Naive thymus-derived CD8-positive, alpha-beta T cell (primary cell): ENCODE measurements at places on chromosomes 11 and 22.

DNA sequence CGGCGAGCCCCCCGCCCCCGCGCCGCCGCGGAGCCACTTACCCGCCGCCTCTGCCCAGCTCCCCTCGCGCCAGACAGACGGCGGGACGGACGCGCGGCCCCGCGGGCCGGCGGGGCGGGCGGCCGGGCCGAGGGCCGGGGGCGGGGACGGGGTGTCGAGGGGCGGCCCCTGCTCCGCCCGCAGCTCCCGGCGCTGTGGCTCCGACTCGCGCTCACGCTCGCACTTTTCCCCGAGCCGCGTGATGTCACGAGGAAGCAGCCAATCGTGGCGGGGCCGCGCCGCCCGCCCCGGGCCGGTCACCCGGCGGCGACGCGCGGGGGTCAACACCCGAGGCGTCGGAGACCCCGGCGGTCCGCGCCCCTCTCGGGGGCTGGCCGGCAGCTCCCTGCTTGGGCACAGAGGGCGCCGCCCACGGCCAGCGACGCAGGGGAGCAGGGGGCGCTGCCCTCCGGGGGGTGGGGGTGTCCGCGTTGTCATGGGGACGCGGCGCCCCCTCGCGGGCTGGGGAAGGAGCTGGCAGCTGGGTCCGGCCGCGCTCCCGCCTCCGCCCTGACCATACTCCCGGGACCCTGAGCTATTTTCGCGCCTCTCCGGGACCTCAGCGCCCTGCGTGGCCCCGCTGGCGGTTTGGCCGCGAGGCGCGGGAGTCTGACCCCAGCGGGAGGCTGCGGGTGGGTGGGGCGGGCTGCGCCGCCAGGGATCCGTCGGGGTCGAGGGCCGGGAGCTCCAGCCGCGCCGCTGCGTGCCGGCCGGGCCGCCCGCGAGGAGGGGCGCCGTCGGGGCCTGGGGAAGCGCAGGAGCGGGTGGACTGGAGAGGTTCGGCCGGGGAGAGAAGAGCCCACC is at the start of gene CHRM4:
Gene CHRM4, minus strand, starts transcription at position 199 of the 843 bp plus-strand sequence. CDS start 5,219 bp downstream, outside the sequence.
- no peak for DNase-seq

GRCh38 chr22:36926721-36927435 is 13.4 kb downstream of the CSF2RB start:
- no peak for DNase-seq

GRCh38 chr11:9066433-9066925 is 24.9 kb downstream of the SCUBE2 start:
- DNase-seq: no peak

DNA sequence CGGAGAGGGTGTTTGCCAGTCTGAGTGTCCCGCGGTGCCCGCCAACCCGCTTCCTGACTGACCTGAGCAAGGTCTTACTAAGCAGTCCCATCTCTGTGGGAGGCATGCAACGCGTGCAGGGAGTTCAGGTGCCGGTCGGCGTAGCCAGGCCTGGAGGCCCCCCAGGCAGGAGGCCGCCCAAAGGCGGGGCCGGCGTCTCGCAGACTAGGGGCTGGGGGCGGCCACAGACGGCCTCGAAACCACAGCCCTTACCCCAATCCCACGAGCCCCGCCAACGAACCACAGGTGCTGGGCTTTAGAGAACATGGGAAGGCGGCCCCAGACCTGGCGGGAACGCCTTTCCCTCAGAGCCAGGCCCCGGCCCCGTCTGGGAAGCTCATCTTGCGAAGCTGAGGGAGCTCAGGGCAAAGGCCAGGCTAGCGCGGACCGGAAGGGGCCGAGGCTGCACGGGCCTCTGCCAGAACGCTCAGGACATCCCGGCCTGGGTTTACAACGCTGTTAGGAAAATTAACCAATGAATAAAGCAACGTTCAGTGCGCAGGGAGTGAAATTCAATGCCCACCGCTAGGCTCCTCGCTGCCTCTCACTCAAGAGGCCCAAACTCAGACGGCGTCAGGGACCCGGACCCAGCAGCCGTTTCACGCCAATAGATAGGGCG is 2.1 kb upstream of the MTFP1 start:
- no peak for DNase-seq

DNA sequence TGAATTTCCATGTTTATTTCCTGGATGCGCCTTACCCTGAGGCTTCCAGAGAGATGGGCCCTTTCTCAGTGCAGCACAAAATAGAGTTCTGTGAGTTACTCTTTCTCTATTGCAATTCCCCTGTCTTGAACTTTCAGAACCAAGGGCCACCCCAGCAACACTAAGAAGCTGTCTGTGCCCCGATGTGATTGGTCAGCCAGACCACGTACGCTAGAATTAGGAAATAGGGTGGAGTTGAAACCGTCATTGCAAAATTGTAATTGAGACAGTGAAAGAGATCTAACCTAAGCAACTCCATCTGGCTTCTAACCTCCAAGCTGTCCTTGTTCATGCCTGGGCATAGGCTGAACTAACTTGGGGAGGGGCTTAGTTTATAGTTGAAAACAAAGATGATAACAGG is 981.3 kb downstream of the OPCML start:
- DNase-seq: no peak

GRCh38 chr11:125292100-125292499 is 127.5 kb downstream of the PKNOX2 start:
- DNase-seq: no peak

GRCh38 chr11:11171854-11172253 is 181.2 kb downstream of the CSNK2A3 start:
- peak; percentile 12 for DNase-seq

DNA sequence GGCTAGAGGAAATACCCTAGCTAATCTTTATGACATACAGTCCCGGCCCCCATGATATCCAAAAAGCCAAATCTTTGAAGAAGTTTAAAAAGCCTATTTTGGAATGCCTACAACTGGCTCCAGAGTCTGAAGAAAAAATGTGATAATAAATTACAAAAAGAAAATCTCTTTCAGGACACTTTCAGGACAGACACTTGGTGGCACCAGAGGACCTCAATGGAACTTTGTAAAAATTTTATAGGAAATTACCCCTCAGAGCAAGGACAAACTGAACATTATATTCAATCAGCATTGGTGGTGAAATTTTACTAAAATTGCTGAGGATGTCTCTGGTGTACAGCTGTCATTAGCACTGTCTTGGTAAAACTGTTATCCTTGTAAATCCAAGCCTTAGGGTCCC is 81.0 kb downstream of the CCDC73 start:
- no peak for DNase-seq

DNA sequence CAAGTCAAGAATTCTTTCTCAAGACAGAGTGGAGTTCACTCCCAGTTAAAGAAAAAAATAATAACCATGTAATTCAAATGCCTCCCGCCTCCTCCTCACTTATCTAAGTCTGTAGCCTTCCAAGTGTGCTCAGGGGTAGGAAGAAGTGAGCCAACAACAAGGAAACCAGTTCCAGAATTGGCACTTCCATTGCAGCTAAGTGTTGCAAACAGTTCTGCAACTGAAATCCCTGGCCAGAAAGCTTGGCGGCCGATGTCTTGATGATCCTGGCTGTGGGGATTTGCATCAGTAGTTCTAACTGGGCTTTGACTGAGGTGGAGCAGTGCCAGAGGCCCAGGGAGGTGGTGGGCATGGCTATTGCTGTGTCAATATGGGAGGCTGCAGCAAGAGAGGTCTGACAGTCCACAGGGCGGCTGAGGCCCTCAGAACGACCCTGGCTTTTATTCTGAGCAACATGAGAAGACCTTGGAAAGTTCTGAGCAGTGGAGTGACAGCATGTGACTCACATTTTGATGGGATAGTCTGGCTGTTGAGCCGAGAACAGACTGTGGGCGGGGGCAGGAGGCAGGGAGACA is 19.2 kb downstream of the DHCR7 start:
- DNase-seq: no peak

DNA sequence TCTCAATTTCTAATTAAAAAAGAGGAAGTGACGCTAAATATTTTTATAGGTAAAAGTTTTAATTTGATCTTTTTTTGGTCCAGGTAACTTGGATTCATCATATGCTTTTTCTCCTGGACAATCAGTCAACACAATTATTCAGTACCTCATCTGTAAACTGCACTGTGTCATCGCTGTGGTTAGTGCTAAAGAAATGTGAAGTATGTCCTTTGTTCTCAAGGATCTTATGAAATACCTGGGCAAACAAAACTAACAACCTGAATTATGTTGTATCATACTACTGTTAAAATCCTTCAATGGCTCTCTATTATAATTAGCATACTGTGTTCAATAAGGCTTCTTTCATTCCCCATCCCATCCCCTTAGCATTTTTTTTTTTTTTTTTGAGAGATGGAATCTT is 19.9 kb upstream of the SCN3B start:
- no peak for DNase-seq

GRCh38 chr11:64858467-64859263 is 14.2 kb upstream of the CDC42BPG start:
- DNase-seq: peak; percentile 59

- no peak for DNase-seq
These were observed 39.7 kb downstream of the DEUP1 start for GRCh38 chr11:93370260-93370659.

DNA sequence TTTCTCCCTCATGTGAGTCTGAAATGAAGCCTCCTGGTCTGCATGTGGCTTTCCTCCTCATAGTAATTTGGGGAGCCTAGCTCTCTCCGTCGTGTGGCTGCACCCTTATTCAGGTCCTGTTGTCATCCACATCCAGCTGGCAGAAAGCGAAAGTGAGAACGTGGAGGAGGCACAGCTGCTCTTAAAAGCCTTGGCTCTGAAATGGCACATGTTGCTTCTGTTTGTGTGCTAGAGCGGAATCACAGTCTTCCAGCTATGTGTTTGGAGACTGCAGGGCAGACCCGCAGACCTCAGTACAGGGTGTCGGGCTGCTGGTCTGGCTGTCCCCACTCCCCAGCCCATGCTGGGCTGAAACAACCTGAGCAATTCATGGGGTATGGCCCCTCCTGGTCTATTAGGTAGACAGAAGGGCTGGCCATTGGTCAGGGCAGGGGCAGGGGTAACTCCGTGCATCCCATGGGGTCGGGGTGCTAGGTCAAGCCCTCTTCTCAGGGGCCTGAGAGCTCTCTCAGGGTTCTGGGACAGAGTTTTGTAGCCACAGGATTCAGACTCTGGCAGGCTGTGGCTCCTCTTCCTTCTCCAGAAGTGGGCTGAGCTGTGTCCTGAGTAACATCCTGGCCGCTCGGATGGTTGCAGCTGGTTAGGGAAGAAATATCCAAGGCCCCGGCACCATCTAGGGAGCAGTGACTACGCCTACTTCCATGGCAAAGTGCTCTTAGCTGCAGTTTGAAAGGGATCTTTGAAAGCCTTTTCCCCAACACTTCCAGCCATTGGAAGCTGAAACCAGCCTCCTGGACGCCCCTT is 50.6 kb downstream of the C11orf96 start:
- DNase-seq: no peak

- no peak for DNase-seq
These were observed 67.5 kb downstream of the GAB2 start for GRCh38 chr11:78350091-78350645.

DNA sequence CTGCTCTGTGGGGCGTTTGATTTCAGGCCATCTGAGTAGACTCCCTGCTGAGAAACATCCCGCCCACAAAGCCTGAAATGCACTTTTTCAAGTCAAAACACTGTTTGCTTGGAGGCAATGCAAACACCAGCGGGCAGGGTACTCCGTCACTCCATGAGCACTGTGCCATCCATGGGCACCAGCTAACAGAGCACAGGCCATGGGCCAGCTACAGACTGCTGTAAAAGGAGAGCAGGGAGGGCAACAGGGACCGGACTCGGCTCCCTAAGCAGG is 16.6 kb upstream of the EFCAB6 start:
- DNase-seq: no peak

- no peak for DNase-seq
These were observed at the start of gene GSC2 for GRCh38 chr22:19149991-19150390. GSC2 (minus strand) TSS chr22:19150292; CDS start chr22:19150283, 9 bp downstream.

DNA sequence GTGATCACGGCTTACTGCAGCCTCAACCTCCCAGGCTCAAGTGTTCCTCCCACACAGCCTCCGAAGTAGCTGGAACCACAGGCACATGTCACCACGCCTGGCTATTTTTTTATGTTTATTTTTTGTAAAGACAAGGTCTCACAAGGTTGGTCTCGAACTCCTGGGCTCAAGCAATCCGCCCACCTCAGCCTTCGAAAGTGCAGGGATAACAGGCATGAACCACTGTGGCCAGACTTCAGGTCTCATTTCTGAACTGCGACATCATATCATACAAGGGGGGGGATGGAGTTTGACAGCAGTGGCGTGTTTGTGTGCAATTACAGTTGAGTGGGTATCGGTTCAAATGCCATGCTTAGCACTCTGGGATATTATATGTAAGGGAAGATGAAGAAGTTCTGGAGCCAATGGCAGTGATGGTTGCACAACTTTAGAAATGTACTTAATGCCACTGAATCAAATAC is 6.9 kb downstream of the NAALADL1 start:
- DNase-seq: no peak

DNA sequence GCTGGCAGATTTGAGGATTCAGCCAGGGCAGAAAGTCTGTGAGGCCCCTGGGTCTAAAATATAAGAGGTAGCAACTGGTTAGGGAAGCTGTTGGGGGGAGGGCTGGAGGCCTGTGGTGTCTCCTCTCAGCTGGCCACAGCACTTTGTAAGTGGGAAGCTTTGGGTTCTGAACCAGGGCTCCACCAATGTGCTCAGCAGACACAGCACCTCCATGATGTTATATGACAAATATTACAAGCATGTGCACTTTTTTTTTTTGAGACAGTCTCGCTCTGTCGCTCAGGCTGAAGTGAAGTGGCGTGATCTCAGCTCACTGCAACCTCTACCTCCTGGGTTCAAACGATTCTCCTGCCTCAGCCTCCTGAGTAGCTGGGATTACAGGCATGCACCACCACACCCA is 8.0 kb downstream of the ARHGAP1 start:
- DNase-seq: no peak

- no peak for DNase-seq
These were observed 1.6 kb downstream of the YIF1A start for GRCh38 chr11:66287211-66287888.

DNA sequence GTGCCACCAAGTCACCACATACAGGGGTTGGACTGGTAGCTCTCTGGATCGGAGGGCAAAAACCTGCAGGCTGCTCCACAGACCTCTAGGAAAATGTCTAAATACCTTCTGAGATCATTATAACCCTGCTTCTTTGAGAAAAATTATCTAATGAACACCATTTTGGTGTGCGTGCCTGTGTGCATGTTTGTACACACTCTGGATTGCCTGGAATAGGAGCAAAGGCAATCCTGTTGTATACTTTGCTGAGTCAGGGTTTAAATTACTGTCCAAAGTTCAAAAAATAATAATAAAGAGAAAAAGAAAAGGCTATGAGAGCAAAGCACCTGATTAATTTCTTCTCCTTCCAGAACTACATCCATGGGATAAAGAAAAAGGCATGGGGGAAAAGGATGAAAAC is 11.0 kb downstream of the JAML start:
- DNase-seq: no peak

GRCh38 chr11:79461144-79461543 is 20.3 kb upstream of the TENM4 start:
- no peak for DNase-seq

- DNase-seq: no peak
These were observed 17.6 kb downstream of the OTOG start for GRCh38 chr11:17564687-17565042.
